ENCODE measurements at places on chromosomes 5 and 9. TPM values are rescaled to one million over a fixed set of nuclear protein-coding genes. Genes with fewer than 3 reads are reported as not detected.

The TAF11L5 gene
- total RNA-seq: not detected

The LECT2 gene
- total RNA-seq: not detected

The NELFB gene
- 50.9 TPM for total RNA-seq

The TTC33 gene
- total RNA-seq: 21.4 TPM

The LRRC26 gene
- not detected for total RNA-seq

The SLC45A2 gene
- total RNA-seq: not detected

GRCh38 chr9:136359774-136360718, 3.5 kb downstream of the DNLZ start:
- H3K36me3 ChIP-seq: peaks cover 7% of the 10 kb centered on the region
- no peak overlapping the region for H3K27ac ChIP-seq
- no peaks in the 10 kb centered on the region for H3K27me3 ChIP-seq
- DNase-seq: no peak
- H3K4me3 ChIP-seq: no peak overlapping the region

- H3K4me3 ChIP-seq: no peak overlapping the region
Measured at GRCh38 chr9:115111874-115112273, 6.1 kb downstream of the TNC start.

DNA sequence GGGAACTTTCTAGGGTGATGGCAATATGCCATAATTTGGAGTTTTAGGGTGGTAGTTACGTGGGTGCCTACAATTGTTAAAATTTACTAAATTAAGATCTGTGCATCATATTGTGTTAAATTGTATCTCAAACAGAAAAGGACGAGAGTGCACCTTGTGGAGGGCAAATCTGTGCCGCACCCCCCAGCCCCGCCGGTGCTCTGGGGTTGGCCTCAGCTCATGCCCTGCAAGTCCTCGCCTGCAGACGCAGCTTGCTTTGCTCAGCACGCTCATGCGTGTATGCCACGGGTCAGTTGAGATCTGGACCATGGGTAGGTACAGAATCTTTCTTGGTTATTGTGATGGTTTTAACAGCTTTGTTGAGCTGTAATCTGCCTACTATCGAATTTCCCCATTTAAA, 33.7 kb upstream of the FCN1 start:
- H3K36me3 ChIP-seq: no peaks in the 10 kb centered on the region
- no peaks in the 10 kb centered on the region for H3K27me3 ChIP-seq
- H3K4me3 ChIP-seq: no peak overlapping the region
- no peak for DNase-seq
- no peak overlapping the region for H3K27ac ChIP-seq
- H3K4me1 ChIP-seq: no peaks in the 10 kb centered on the region

DNA sequence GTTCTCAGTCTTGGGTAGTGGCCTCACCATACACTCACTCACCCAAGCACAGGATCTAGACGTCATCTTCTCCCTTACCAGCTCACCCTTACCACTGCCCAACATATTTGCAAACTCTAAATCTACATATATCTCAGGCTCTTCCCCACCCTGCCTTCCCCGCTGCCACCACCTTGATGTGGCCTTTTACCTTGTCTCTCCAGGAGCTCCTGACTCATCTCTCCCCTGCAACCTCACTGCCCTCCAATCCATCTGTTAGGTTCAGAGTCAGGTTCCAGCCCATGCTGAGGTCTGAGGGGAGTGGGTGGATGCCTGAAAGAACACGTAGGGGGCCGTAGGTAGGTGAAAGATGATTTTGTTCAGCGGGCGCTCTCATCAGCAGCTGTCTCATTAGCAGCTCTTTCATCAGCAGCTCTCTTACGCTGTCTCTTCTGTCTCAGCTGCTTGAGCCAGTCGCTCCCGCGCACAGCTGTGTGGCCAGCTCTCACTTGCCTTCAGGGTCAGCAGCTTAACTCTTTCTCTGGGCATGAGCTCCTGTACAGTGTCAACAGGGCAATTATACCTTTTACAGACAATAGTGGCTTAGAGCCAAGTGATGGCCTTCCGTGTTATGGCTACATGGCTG, 23.1 kb upstream of the CKMT2 start:
- H3K36me3 ChIP-seq: peaks cover 8% of the 10 kb centered on the region
- no peaks in the 10 kb centered on the region for H3K27me3 ChIP-seq
- H3K4me1 ChIP-seq: peaks cover 5% of the 10 kb centered on the region
- peak; percentile 55 for DNase-seq
- no peak overlapping the region for H3K4me3 ChIP-seq

DNA sequence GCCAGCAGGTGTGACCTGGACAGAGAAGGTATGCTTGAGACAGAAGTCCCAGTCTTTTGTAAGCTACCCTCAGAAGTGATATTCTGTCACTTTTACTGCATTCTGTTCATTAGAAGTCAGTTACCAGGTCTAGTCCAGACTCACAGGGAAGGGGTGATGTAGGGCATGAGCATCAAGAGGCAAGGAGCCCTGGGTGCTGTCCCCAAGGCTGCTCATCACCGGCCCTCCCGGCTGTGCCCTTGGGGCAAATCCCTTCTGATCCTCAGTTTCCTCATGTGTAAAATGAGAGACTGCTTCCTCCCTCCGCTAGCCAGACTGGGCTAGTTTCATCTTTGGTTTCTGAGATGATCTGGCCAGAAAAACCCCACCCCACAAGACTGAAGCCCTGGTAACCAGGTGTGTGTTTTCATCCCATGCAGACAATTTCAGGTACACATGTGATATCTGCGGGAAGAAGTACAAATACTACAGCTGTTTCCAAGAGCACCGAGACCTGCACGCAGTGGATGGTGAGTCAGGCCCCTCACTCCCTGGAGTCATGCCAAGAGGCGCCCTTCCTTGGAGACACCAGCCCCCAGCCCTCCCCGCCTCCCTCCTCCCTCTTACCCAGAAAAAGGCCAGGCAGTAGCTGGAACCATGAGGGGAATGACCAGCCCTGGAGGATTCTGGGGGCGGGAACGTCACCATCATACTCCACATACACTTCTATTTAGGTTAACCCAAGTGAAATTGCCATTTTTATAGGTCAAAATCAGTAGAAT, 71.0 kb downstream of the AMBP start:
- DNase-seq: no peak
- no peak overlapping the region for H3K27ac ChIP-seq
- H3K27me3 ChIP-seq: no peaks in the 10 kb centered on the region
- no peaks in the 10 kb centered on the region for H3K36me3 ChIP-seq

GRCh38 chr5:97820138-97820537, 637.1 kb upstream of the RIOK2 start:
- no peak for DNase-seq
- no peaks in the 10 kb centered on the region for H3K36me3 ChIP-seq
- H3K27me3 ChIP-seq: no peaks in the 10 kb centered on the region

GRCh38 chr5:146828385-146828784, 50.2 kb downstream of the PPP2R2B start:
- H3K4me1 ChIP-seq: no peaks in the 10 kb centered on the region
- DNase-seq: no peak
- no peak overlapping the region for H3K4me3 ChIP-seq
- H3K27ac ChIP-seq: no peak overlapping the region
- no peaks in the 10 kb centered on the region for H3K36me3 ChIP-seq

Measured in activated CD8-positive, alpha-beta T cell treated with anti-CD3 and anti-CD28 coated beads for 36 hours (primary cell).